Stimulated activated naive B cell treated with anti-CD40 and anti-IgM and Interleukin-4, amounts not matched to agents 10 μg/mL and 1 μg/mL and 100 μg/mL, for 72 hours (primary cell): ENCODE measurements at places on chromosomes 1 and 21.

GRCh38 chr1:57741521-57741920, 317.7 kb upstream of the DAB1 start:
- no peak for DNase-seq
- H3K4me1 ChIP-seq = no peaks in the 10 kb centered on the region

- DNase-seq = no peak
- peaks cover 8% of the 10 kb centered on the region for H3K27me3 ChIP-seq
- no peaks in the 10 kb centered on the region for H3K36me3 ChIP-seq
- no peaks in the 10 kb centered on the region for H3K4me1 ChIP-seq
Measured at GRCh38 chr1:193706766-193707165, 520.4 kb upstream of the B3GALT2 start.

DNA sequence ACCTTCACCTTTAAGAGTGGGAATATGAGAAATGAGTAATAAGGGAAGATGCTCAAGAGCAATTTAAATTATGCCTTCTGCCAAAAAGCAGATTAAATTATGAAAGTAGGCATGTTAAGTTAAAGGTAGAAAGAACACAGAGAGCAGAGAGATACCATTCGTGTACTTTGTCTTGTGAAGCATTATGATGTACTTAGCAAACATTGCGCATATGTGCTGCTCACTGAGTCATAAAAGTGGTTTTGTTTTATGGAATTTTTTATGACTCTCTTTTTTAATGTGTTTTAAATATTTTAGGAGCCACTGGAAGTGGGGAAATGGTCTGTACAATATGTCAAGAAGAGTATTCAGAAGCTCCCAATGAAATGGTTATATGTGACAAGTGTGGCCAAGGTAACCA, 35.3 kb downstream of the MTF2 start:
- no peak overlapping the region for H3K27ac ChIP-seq

GRCh38 chr1:225480825-225481434, 53.1 kb upstream of the LBR start:
- no peaks in the 10 kb centered on the region for H3K36me3 ChIP-seq
- H3K27me3 ChIP-seq = no peaks in the 10 kb centered on the region
- H3K27ac ChIP-seq = no peak overlapping the region
- H3K4me1 ChIP-seq = peaks cover 33% of the 10 kb centered on the region
- peak; percentile 56 for DNase-seq

- H3K36me3 ChIP-seq = no peaks in the 10 kb centered on the region
- H3K4me1 ChIP-seq = no peaks in the 10 kb centered on the region
- no peak for DNase-seq
- no peak overlapping the region for H3K27ac ChIP-seq
- H3K27me3 ChIP-seq = no peaks in the 10 kb centered on the region
Measured at GRCh38 chr21:19998453-19998852, 999.8 kb upstream of the NCAM2 start.

GRCh38 chr1:43269627-43270375, at the start of gene TMEM125:
TMEM125 (plus strand) TSS chr1:43269983; CDS start chr1:43272723, 2,740 bp downstream.
- H3K27ac ChIP-seq = peak within 1 kb of the TSS; percentile 53
- H3K36me3 ChIP-seq = no peaks in the 10 kb centered on the region
- H3K4me3 ChIP-seq = peak within 1 kb of the TSS; percentile 76
- peaks cover 32% of the 10 kb centered on the region for H3K27me3 ChIP-seq

DNA sequence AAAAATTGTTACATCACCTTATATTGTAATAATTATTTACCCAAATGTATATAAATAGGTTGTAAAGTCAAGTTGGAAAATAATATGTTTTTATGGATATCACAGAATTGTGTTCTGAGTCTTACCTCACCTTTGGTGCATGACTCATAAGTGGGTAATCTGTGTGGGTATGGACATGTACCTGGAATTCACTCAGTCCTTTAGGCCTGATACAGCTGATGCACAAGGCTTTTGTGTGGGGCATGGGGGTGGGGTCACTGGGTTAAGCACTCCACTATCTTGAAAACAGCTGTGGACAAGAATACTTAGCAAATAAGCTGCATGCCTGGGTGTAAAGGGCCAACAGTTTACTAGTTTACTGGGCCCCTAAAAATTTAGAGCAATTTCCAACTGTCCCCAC, 34.4 kb downstream of the INKA2 start:
- no peak overlapping the region for H3K4me3 ChIP-seq
- peaks cover 56% of the 10 kb centered on the region for H3K36me3 ChIP-seq
- no peak overlapping the region for H3K27ac ChIP-seq
- peaks cover 16% of the 10 kb centered on the region for H3K4me1 ChIP-seq
- DNase-seq = no peak
- no peaks in the 10 kb centered on the region for H3K27me3 ChIP-seq

GRCh38 chr1:34122080-34122932, 42.7 kb downstream of the CSMD2 start:
- no peak overlapping the region for H3K4me3 ChIP-seq
- no peak for DNase-seq
- no peaks in the 10 kb centered on the region for H3K4me1 ChIP-seq
- peaks cover 18% of the 10 kb centered on the region for H3K27me3 ChIP-seq
- H3K36me3 ChIP-seq = no peaks in the 10 kb centered on the region
- no peak overlapping the region for H3K27ac ChIP-seq

GRCh38 chr1:117857418-117857817, 72.0 kb downstream of the GDAP2 start:
- no peak for DNase-seq
- no peak overlapping the region for H3K4me3 ChIP-seq
- H3K4me1 ChIP-seq = no peaks in the 10 kb centered on the region
- peaks cover 4% of the 10 kb centered on the region for H3K36me3 ChIP-seq
- H3K27ac ChIP-seq = no peak overlapping the region

- DNase-seq = no peak
- H3K4me1 ChIP-seq = peaks cover 39% of the 10 kb centered on the region
- no peak overlapping the region for H3K27ac ChIP-seq
- no peaks in the 10 kb centered on the region for H3K27me3 ChIP-seq
- no peak overlapping the region for H3K4me3 ChIP-seq
Measured at GRCh38 chr21:15768045-15768601, 38.3 kb downstream of the USP25 start.

DNA sequence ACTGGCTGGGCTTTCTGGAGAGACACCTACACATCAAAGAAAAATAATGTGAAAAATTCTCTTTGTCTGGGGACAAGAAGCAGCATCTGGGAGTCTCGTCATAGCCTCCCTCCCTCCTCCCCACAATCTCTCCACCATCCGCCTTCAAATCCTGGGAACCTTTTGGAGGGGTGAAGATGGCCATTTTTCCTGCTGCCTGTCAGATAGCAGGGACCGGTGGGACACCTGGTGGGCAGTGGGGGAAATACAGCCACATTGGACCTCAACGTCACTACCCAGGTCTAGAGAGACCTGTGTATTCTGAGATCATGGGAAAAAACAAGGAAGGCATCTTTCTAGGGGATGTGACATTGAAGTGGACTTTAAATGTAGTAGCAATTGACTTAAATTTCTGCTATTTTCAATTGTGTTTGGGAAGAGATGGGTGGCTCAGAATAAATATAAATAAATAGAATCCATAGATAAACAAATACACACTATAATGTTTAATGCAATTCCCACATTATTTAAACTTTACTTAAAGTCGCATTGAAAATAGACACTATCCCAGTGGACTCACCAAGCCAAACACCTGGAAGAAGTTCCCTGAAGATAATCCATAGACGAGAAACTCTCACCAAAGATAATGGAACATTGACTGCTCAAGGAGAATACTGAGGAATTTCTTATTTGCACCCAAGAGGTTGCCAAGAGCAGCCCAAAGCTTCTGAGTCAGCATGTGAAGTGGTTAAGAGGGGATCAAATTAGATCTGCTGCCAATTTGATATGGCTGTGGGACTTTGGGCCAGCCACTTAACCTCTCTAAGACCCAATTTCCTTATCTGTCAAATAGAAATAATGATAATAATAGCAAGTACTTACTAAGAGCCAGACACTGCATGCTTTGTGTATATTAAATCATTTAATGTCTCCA, 147.6 kb upstream of the CAMK1G start:
- H3K27me3 ChIP-seq = peaks cover 27% of the 10 kb centered on the region
- H3K4me3 ChIP-seq = no peak overlapping the region
- H3K36me3 ChIP-seq = no peaks in the 10 kb centered on the region
- no peaks in the 10 kb centered on the region for H3K4me1 ChIP-seq
- H3K27ac ChIP-seq = no peak overlapping the region

GRCh38 chr21:37338671-37339551, 27.7 kb upstream of the DYRK1A start:
- H3K4me3 ChIP-seq = no peak overlapping the region
- no peak overlapping the region for H3K27ac ChIP-seq
- no peak for DNase-seq
- peaks cover 9% of the 10 kb centered on the region for H3K4me1 ChIP-seq
- H3K27me3 ChIP-seq = no peaks in the 10 kb centered on the region

DNA sequence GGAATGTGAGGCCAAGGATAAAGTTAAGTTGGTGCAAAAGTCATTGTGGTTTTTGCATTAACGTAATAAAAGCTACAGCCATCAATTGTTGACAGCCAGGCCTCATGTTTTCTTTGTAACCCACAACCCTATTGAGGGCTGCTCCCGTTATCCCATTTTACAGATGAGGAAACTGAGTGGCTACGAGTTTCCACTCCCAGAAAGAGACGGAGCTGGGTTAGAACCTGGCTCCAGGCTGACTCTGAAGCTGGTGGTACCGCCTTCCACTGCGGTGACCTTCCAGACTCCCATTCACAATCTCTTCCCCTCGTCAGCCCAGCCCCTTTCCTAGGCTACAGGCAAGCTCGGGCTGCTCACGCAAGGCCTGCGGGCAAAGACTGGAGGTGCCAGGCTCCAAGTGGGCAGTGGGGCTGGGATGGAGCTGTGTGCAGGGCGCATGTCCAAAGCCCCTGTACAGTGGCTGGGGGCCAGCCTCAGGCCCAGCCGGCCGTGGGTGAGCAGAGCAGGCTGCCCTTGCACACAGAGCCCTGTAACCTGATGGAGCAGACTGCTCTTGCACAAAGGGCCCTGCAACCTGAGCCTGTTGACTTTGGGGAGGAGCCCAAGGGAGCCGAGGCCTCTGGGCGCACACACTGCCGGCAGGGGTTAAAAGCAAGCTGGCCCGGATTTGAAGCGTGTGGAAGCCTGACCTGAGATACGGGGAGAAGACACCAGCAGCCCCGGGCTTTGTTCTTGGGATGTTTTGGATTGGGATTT, 97.4 kb upstream of the TMPRSS2 start:
- peaks cover 21% of the 10 kb centered on the region for H3K27me3 ChIP-seq
- no peaks in the 10 kb centered on the region for H3K36me3 ChIP-seq
- no peak overlapping the region for H3K4me3 ChIP-seq
- no peak overlapping the region for H3K27ac ChIP-seq
- DNase-seq = no peak

GRCh38 chr21:23886828-23887724, 1720.2 kb downstream of the MRPL39 start:
- H3K27me3 ChIP-seq = no peaks in the 10 kb centered on the region
- peak overlapping the region; percentile 75 for H3K4me3 ChIP-seq
- peaks cover 2% of the 10 kb centered on the region for H3K4me1 ChIP-seq
- peak overlapping the region; percentile 76 for H3K27ac ChIP-seq

DNA sequence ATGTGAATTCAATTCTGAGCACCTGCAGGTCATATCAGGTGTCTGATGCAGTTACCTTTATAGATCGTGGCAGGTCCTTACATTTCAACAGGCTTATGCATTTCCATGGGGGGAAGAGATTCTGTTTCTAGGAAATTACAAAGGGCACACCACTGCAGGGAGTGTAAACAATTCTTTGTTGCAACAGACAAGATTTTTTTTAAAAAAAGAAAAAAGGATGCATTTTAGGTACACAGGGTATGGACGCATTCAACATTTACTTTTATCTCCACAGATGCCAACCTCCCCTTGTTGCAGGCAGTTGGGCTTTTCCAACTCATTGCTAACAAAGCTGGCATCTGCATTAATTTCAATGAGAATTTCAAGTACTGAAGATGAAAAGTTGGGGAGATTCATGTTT, 13.5 kb upstream of the TEKT2 start:
- no peaks in the 10 kb centered on the region for H3K4me1 ChIP-seq
- no peaks in the 10 kb centered on the region for H3K36me3 ChIP-seq
- no peak overlapping the region for H3K4me3 ChIP-seq
- no peak overlapping the region for H3K27ac ChIP-seq

DNA sequence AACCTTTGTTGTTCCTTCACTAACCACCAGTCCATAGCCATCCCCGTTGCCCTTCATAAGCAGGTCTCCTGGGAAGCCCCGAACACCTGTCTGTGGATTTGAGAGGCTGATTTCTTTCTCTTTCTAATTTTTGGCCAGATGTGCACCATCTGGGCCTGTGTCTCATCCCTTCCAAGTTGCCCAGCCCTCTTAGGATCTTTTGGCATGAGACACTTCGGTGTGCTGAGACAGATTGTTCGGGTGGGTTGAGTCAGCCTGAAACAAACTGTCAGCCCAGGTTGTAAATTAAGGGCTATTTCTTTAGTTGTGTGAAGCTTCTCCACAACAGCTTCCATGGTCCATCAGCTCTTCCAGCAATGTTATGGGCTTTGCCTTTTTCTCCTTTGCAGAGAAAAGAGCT, 1.4 kb upstream of the DNAJC11 start:
- peak overlapping the region; percentile 77 for H3K27ac ChIP-seq
- DNase-seq = no peak
- peaks cover 5% of the 10 kb centered on the region for H3K36me3 ChIP-seq
- H3K4me1 ChIP-seq = peaks cover 39% of the 10 kb centered on the region
- H3K27me3 ChIP-seq = peaks cover 14% of the 10 kb centered on the region

DNA sequence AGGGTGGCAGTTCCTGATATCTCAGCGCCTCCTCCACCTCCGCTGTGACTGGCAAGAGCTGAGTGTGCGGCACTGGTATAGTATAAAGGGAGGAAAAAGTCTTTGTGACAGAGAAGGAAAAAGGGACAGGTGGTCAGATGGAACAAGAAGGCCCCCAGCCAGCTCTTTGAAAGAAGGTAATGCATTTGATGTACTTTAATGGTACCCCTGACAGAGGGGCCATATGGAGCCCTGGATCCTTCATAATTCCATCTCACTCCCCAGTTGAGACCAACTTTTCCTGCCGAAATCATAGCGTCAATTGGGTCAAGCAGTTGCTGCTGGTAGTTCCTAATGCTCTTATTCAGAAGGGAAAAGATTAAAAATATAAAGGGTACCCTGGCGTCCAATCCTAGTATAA, 198.2 kb downstream of the ZNF326 start:
- no peak overlapping the region for H3K27ac ChIP-seq
- H3K4me3 ChIP-seq = no peak overlapping the region
- peaks cover 8% of the 10 kb centered on the region for H3K27me3 ChIP-seq
- DNase-seq = no peak

GRCh38 chr1:27137544-27138075, 17.3 kb downstream of the SLC9A1 start:
- peaks cover 57% of the 10 kb centered on the region for H3K4me1 ChIP-seq
- DNase-seq = no peak
- H3K27me3 ChIP-seq = no peaks in the 10 kb centered on the region
- H3K4me3 ChIP-seq = peak overlapping the region; percentile 73
- peaks cover 27% of the 10 kb centered on the region for H3K36me3 ChIP-seq
- H3K27ac ChIP-seq = peak overlapping the region; percentile 89

GRCh38 chr1:112954017-112954650, 1.9 kb downstream of the SLC16A1 start:
- H3K27ac ChIP-seq = no peak overlapping the region
- H3K36me3 ChIP-seq = peaks cover 7% of the 10 kb centered on the region
- H3K4me1 ChIP-seq = peaks cover 20% of the 10 kb centered on the region
- no peak overlapping the region for H3K4me3 ChIP-seq
- DNase-seq = no peak
